ENCODE measurements at places on chromosomes 13 and 19.

GRCh38 chr19:18173572-18174288 is at the start of gene IFI30:
TSS of gene IFI30 (plus strand) at chr19:18173813. CDS start at chr19:18173842, 29 bp downstream.
- peak; percentile 71 for DNase-seq

GRCh38 chr19:51333836-51334460 is 8.0 kb downstream of the VSIG10L start:
- no peak for DNase-seq

GRCh38 chr13:49044836-49045235 is 69.1 kb downstream of the FNDC3A start:
- no peak for DNase-seq

- no peak for DNase-seq
These were observed 6.2 kb downstream of the DNASE2 start for GRCh38 chr19:12875086-12875485.

DNA sequence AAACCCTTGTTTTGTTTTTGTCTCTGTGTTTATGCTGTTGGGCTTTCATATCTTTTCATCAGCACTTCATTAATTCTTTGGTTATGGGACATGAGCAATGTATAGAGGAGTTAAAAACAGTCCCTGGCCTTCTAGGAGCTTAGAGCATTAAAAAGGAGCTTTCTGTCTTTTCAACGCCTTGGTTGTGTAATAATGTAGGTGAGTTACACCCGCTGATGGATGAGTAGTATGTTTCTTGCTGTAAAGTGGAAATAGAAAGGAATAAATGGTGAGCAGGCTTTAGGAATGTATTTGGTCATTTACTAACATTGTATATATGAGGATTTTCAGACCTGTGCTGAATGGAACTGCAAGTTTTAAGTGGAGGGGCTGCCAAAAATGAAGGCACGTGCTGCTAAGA is 121.5 kb upstream of the RNF113B start:
- DNase-seq, result no peak

DNA sequence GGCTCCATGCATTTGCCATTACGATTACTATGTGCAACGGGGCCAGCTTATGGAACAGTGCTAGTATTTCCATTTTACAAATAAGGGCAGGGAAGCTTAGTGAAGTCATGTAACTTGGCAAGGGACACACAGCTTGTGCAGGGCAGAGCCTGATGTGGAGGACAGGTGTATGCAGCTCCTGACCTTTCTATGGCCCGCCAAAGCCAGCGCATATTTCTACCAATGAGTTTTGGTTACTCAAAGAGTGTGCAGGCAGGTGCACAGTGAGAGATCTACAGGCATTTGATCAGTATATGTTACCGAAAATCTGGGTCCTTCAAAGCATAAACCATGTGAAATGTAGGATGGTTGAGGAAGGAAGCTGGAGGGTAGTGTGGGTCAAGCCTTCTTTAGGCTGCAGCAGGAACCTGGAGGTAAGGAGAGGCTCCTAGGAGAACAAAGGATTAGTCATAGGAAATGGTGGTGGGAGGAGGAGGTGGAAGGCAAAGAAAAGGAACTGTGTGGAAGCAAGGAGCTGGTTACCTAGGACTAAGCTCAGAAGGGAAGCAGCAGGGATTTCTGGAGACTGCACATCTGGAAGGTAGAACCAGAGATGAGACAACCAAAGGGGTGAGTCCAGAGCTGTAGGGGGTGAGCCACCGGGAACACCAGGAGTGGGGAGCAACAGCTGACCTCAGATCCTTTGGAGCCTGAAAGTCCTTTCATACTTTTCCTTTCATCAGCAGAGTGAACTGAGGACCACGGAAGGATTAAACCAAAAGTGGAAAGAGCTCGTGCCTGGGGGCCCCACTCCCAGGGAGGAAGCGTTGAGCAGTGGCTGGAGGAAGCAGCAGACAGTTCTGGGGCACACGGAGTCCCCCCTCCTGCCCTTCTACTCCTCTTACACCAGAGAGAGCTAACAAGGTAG is 4.2 kb upstream of the PDX1 start:
- DNase-seq, result no peak

DNA sequence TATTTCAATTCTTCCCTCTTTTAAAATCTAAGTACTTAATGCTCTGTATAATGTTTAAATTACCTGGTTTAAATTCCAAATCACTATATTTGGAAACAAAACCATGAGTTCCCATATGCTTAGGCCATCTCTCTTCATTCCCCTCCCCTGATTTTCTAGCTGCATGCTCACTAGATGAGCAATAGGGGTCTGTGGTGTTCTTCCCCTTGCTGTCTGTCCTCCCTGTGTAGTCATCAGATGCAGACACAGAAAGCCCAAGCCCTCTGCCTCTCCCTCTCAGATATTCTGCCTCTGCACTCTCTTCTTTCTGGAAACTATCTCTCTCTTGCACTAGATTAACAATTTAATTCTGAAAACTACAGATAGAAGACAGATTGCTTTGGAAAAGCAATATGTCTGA is 1730.2 kb downstream of the OLFM4 start:
- DNase-seq, result no peak

All from activated CD4-positive, alpha-beta T cell treated with anti-CD3 and anti-CD28 coated beads, Interleukin-2, amount 50 U/mL, for 48 hours (primary cell).